ENCODE measurements at places on chromosomes 5 and 9.
A peak's percentile ranks its signal among the peaks of the same experiment; 100 is the strongest.

- DNase-seq, result no peak
Measured at GRCh38 chr5:88691945-88692868, 190.8 kb downstream of the MEF2C start.

DNA sequence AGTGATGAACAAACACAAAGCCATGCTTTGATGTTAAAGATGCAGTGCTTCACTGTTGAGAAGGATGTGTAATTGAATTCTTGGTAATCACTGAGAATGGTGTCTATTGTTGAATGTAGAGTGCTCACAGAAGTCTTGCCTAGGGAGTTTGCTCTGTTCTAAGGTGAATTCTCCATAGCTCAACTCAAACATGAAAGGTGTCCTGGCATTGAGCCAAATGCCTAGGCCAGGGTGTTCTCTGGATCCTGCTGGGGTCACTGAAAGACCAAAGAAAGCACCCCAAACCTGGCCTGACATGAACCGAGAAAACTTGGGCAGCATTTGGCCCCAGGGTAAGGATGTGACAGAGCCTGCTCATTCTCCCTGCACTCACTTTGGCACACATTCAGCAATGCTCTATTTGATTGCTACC is 217.3 kb downstream of the ARL15 start:
- no peak for DNase-seq

- DNase-seq, result no peak
Measured at GRCh38 chr9:114813717-114814418, 8.0 kb upstream of the TNFSF15 start.

- DNase-seq, result peak; percentile 69
Measured at GRCh38 chr5:59067956-59068656, 485.2 kb downstream of the RAB3C start.

GRCh38 chr5:93590493-93590892 is 7.5 kb downstream of the NR2F1 start:
- no peak for DNase-seq

GRCh38 chr5:154302161-154302560 is 111.6 kb downstream of the GALNT10 start:
- DNase-seq, result no peak

- no peak for DNase-seq
Measured at GRCh38 chr5:178165581-178165980, 11.9 kb upstream of the NHP2 start.

DNA sequence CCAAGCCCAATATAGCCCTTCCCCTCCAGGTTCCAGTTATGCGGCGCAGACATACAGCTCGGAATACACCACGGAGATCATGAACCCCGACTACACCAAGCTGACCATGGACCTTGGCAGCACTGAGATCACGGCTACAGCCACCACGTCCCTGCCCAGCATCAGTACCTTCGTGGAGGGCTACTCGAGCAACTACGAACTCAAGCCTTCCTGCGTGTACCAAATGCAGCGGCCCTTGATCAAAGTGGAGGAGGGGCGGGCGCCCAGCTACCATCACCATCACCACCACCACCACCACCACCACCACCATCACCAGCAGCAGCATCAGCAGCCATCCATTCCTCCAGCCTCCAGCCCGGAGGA is 6.3 kb downstream of the NR4A3 start:
- DNase-seq, result no peak

- DNase-seq, result peak; percentile 15
Measured at GRCh38 chr5:88732181-88732633, 150.8 kb downstream of the MEF2C start.

DNA sequence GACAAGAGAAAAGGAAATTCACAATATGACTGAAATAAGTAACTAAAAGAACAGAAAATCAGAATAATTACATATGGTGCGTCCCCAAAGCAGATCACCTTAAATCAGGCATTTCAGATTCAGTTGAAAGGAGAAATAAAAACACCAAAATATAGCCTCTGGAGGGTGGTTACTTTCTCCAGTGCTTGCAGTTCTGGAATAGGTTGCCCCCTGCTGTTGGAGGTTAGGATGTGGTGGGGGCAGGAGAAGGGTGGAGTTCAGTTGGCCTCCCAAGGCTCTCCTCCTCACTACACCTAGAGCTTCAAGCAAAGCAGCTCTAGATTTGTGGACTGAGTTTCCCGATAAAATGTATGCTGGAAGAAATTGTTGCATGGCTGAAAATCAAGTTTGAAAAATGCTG is 338.2 kb upstream of the TLE4 start:
- peak; percentile 58 for DNase-seq

DNA sequence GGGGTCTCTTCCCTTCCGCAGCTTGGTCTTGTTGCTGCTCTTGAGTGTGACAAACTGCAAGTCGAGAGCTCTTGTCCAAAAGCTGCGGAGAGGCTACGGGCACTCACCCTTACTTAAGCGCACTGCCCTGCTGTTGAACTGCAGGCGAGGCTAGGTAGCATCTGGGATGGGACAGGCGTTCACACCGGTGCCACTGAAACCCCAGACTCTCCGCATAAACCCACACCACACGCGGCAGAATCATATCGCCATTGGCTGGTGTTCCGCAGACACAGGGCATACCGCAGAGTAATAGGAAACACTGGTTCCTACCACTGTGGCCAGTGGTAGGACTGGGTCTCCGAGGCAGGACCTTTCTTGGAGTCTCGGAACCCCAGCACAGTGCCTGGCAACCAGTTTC is 2.2 kb upstream of the NPR3 start:
- DNase-seq, result no peak

DNA sequence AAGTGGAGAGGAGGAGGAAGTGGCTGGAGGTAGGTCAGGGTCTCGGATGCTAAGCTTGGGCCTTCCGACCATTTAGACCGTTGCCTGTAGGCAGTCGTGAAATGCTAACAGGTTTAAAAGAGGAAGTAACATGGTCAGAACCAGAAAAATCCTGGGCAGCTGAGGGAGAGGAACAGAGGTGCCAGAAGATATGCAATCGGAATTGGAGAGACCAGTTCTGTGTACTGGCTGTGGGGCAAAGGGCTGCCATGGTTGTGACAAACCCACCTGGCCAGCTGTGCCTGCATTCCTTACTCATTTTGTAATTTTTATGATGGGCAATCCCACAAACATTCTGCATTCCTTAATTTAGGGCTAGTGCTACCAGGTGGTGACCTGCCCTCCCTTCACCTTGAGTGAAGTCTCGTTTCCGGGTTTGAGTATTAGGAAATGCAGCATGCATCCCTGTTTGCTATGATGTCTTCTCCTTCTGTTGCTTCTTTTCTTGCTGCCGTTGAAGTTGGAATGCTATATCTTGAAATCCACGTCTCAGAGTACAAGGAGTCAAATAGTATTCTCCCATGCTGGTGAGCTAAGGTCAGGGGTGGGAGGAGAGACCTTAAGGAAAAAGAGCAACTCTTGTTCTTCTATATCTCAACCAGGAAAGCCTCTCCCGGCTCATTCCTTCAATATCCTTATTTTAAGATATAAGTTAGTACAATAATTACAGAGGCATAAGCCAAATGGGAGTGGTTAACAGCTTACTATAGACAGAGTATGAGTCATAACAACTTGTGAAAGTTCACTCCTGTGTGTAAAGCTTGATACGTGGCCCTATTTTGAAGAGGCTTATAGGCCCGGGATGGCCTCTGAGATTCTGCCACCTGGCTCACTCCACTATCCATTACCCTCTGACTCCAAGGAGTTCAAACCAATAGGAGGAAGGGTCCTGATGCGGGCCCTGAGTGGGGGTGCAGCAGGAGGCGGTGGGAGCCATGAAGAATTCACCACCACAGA is 37.0 kb downstream of the B4GALT1 start:
- peak; percentile 62 for DNase-seq

DNA sequence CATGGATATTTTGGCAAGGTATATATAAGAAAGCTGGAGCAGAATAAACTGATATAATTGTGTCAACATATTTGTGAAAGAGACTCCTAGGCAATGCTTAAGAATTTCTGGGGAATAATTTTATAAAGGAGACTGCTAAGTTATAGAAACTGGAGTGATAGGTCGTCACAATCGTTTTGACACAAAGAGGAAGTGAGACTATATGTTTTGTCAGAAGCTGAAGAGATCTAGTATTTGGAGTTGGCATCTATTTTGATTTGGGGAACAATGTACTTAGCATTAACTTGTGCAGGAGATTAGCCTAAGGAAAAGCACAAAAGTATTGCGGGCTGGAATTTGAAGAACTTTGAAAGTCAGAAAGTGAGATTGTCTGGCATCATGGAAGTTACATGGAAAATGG is 582.5 kb downstream of the TAF11L14 start:
- DNase-seq, result no peak

GRCh38 chr5:59187857-59188256 is 605.0 kb downstream of the RAB3C start:
- DNase-seq, result peak; percentile 56

DNA sequence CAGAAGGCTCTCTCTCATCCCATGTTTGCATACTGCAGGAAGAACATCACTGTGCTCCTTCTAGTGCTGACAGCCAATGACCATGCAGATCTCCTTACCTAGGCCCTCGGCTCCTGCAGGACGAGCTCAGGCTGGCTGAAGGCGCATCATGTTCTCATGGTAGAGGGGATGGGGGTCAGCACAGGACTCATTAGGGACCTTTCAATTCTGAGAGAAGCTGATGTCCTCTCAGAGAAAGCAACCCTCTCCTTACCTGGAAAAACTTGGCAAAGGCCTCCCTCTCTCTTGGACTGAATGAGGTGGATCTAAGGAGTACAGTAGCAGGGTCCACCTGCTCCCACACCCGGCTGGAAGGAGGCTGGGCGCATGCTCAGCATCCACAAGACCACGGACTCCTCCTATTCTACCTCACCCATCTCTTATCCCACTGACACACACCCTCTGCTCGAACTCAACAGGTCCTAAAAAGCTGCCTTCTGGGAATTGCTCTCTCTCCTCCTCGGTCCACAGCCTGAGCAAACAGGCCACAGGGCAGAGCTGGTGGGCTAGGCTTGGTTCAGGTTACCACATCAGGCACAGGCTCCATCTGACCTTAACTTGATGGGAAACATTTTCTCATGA is 2.9 kb downstream of the IPPK start:
- DNase-seq, result no peak

GRCh38 chr9:76245518-76245917 is 148.7 kb downstream of the RFK start:
- no peak for DNase-seq
